ENCODE measurements at places on chromosomes 5 and 9.

GRCh38 chr5:100913298-100913697, 10.2 kb upstream of the ST8SIA4 start:
- DNase-seq: no peak

DNA sequence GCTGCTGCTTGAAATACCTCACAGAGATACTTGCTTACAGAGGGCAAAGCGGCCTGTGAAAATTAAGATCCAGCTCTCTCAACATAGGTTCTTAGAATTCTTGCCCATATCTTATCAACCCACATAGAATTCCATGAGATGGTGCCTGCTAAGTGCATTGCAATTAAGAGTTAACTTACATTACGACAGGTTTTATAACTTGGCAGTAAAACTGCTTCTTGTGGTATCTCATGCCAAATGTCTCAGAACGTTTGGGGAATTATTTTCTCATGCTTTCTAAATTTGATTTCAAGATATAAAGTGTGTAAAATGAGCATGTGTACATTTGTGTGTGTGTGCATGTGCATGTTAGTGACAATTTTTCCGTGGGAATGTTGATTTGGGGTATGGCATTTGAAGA, 261.2 kb downstream of the SAXO1 start:
- DNase-seq: no peak

GRCh38 chr9:101849102-101849707, 110.8 kb upstream of the GRIN3A start:
- DNase-seq: no peak

- DNase-seq: no peak
Measured at GRCh38 chr9:18805386-18805785, 227.6 kb downstream of the SAXO1 start.

DNA sequence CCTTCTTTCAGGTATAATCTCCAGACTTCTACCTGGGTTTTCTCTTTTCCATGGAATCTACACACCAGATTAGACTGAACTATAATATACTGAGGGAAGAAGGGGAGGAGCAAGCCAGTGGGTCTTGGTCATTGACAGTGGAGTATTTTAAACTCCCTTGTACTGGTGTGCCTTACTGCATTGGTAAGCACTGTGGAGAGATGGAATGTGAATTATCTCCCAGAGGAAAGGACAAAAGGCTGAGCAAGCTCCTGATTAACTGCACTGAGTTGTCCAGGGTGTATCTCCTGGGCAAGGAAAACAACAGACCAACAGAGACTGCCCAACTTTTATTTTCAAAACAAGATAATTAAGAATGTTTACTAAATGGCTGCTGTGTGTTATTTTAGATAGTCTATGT, 29.8 kb upstream of the SLCO6A1 start:
- no peak for DNase-seq

- DNase-seq: no peak
Measured at GRCh38 chr9:117718085-117718484, 13.9 kb downstream of the TLR4 start.

Data from NCI-H510A (cell line).